Activated CD4-positive, alpha-beta T cell treated with anti-CD3 and anti-CD28 coated beads, Interleukin-2, amount 50 U/mL, for 48 hours (primary cell): ENCODE measurements at places on chromosomes 7 and 10.

DNA sequence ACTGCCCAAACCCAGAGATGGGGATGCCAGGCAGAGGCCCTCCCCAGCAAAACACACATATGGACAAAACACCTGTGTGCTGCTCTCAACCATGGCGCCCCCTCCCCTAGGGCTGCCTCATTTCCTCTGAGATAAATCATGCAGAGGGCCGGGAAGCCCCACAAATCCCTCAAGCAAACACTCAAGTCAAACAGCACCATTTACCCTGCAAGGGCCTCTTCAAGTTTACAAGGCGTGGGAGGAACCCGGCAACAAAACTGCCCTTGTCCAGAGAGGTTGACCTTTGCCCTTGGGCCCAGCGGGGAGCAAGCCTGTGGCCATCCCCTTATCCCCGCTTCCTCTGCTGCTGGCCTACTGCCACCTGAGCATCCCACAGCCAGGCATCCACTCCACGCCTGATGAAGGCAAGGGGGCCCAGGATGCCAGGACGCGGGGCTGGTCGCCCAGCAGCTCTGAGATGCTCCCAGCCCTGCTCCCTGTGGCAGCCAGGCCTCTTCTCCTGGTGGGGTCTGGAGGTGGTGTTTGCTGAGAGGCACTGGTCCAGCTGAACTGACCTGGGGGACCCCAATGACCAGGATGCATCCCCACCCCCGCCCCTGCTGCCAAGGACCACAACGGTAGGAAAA is 77.4 kb downstream of the DLG5 start:
- no peak for DNase-seq

GRCh38 chr10:32577448-32577847 is 131.5 kb downstream of the CCDC7 start:
- DNase-seq, result no peak

DNA sequence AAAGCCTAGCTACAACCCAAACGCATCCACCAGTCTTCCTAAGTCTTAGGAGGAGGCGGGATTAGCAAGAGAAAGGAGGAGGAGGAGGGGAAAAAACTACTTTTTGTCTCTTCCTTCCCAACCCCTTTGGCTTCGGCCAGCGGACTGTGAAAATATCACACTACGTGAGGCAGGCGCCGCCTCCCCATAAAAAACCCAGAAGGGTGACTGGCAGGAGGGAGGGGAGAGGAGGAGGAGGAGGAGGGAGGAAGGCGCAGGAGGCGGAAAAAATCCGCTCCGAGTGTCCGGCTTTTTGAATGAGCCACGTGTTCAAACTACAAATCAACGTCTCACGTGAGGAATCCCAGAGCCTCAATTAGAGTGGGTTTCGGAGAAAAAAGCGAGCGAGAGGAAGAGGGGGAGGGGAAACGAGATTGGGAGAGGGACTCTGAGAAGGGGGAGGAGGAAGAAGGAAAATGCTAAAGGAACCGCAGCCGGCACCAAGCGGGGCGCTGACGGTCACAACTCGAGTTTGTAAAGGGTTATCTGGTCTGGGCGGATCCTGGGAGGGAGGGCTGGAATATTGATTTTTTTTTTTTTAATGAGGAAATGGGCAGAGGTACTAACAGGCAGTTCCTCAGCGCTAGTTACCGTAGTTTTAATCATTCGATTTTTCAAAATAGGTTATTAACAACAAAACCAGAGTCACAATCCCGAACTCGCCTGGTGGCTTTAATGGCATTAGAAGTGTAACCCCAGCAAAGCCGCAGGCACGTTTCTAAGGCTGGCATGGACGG is at the start of gene IGF2BP3:
TSS of gene IGF2BP3 (minus strand) at position 162 of the 776 bp plus-strand sequence. CDS start 381 bp downstream, outside the sequence.
- DNase-seq, result peak; percentile 47

DNA sequence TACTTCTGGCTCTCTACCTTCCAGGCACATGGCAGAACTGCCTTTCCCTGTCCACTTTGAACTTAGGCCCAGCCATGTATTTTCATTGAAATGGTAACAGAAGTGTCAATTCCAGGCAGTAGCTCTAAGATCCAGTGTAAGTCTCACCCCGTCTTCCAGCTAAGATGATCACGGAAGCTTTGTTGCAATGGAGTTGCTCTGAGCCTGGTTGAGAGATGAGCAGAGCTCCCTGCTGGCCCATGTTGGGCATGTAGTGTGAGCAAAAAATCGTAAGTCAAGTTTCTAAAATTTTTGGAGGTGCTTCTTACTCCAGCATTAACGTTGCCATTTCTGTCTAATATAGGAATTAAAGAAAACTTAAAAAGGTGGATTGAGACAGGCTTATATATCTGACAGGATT is 274.4 kb downstream of the IPMK start:
- DNase-seq, result no peak

- DNase-seq, result no peak
Observed at GRCh38 chr7:46955531-46955930, 626.4 kb downstream of the TNS3 start.

DNA sequence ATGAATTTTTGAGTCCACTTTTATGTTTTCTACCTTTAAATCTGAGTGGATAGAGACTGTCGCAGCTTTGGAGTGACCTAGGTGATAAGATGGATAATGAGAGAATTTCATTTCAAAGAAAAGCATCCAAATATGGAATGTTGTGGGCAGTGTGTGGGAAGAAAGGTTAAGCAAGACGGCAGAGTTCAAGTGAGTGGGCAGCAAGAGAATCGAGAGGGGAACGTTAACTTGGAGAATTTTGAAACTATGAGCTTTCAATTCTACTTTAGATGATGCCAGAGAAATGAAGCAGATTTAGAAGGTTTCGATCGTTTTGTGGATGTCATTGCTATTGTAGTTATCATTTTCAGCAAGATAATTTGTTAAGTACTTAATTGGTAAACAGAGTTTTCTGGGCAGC is 73.0 kb downstream of the XRCC2 start:
- no peak for DNase-seq

DNA sequence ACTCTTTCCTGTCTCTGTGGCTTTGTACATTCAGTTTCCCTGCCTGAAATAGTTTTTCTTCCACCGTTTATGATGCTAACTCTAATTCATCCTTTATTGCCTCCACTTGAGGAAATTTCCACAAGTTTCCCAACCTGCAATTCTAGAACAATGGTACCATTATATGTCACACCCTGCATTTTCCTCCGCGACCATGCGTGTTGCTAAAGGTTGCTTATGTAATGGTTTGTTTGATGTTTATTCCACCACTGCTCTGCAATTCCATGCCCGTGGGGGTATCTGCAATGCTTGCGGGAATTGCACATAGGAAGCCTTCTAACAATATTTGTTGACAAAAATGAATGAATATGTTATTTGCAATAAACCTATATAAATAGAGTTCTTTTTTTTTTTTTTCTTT is 69.5 kb upstream of the ST8SIA6 start:
- DNase-seq, result no peak

DNA sequence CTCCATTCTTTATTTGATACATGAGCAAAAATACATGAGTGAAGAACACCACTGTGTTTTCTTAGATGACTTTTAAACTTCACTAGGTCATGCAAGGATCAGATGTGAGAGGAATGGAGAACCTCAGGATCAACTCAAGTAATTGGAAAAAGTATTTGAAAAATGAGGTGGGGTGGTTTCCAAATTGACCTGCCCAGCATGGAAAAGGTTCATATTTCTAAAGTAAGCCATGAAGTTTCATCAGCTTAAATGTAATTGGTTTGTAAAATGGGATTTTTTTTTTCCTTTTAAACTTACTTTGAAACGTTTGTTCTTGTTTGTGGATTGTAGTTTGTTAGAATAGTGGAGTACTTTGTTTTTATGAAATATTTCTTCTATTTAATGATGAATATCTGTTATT is 134.8 kb downstream of the MLLT10 start:
- no peak for DNase-seq

DNA sequence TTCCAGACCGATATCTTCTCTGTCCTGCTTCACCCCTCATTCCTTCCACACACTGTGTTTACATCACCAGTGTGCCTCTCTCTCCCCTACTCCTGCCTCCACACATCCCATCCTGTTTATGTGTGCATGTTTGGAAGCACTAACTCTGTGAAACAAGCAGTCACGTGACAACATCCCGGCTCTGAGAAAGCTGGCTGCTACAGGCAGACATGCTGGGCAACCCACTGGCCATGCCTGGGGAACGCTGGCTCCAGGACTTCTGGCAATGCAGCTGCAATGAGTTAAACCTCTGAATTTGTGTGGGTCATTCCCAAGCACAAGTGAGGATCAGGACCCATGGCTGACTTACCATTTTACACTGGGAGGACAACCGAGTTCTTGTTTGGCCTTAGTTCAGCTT is 74.0 kb downstream of the WNT2 start:
- DNase-seq, result no peak

- DNase-seq, result no peak
Observed at GRCh38 chr7:97771576-97771975, 39.7 kb downstream of the TAC1 start.

- peak; percentile 61 for DNase-seq
Observed at GRCh38 chr10:101354328-101355071, 535 bp downstream of the BTRC start.

DNA sequence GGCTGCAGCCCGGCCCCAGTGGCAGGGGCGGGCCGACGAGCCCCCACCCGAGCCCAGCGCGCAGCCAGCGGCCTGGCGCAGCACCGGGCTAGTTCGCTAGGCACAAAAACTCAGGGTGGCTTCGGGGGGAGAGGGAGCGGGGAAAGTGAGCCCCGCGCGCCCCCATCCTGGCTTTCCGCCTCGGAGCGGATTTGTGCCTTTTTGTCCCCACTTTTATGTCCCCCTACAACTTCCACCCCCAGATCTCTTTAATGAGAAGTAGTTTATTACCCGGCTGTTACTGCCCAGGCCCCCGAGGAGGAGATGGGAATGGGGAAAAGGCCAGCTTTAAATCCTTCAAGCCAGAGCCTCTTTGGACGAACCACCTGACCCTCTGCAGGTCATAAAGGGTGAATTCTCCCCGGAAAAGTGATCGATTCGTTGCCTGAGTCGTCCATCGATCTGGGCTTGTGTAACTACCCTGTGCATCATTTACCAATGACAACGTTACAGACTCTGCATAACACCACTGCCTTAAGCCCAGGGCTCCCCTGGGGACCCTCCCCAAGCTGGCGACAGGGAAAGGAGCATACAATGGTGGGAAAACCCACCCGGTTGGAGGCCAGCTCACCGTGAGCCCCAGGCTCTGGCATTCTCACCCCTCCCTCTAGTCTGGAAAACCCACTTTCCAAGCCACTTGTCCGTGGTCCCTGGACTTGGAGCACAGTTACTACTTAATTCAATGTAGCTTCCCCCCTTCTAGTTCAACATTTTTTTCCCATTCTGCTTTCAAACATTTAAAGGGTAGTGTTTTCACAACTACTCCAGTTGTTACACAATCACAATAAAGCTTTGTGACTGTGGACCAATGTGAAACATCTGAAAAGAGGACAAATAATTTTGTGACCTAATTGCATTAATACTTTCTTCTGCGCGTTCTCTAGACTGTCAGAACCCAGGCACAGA is 748 bp upstream of the SH3PXD2A start:
- no peak for DNase-seq

GRCh38 chr7:131056007-131056406 is 271.7 kb upstream of the MKLN1 start:
- DNase-seq, result no peak

DNA sequence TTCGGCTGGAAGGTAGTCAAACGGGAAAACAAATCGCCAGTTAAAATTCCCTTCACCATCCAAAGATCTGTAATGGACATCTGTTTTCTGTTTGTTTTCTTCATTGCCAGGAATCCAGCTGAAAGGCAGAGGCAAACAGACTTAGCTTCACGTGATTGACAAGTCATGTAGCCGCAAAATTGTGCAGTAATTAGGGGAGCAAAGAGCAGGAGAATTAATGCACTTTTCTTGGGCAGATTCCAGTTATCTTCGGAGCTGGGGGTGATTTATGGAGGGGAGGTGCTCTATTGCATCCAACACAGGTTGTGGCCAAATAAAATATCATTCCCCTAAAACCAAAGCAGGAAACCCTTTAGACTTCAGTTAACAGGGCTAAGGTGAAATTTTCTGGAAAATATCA is 162.2 kb downstream of the MYOF start:
- DNase-seq, result no peak

DNA sequence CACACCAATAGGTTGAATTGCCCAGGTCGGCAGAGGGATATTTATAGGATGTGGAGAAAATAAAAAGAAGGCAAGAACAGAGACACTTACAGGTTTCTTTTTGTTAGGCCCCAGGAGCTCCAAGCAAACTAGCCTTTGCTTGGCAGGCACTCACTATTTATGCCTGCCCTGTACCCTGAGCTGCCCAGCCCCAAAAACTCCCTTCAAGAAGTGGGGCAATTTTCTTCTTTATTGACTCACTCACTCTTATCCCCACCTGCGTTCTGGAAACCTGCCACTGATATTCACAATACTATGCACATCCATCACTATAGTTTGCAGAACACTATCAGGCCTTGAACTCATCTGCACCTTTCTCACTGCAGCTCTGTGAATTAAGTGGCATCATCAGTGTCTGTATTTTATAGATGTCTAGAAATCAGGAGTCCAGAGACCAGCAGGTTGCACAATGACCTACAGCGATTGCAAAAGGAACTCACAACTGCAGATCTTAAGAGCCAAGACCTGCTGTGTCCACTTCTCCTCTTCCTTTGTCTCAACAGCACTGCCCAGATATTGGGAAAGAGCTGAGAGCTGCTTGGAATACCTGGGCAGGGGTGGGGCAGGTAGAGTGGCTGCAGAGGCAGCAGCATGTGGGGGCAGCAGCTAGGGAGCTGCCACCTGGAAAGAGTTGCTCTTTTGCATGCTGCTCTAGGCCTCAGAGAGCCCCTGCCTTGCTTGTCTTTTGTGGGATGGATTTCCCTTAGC is at the start of gene SFTPD:
TSS of gene SFTPD (minus strand) at position 130 of the 747 bp plus-strand sequence. CDS start 2,446 bp downstream, outside the sequence.
- no peak for DNase-seq

- no peak for DNase-seq
Observed at GRCh38 chr10:127150136-127150535, 46.3 kb downstream of the INSYN2A start.

DNA sequence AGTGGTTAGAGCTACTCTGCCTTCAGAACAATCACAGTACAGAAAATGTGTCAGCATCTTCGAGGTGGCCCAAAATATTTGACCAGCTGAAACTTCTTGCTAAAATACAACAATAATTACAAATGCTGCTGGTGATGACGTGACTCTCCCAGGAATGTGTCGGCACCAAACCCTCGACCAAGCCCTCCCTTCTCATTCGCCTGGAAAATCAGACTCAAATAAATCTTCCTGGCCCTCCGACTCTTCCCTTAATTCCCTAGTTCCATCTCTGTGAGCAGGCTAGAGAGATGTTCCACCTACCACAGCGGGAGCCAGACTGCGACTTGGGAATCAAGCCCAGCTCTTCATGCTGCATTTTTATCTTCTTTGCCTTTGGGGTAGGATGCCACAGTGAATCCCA is 4.1 kb downstream of the PRSS2 start:
- DNase-seq, result no peak

GRCh38 chr10:71614946-71615345 is 104.6 kb downstream of the C10orf105 start:
- DNase-seq, result no peak

GRCh38 chr7:47313564-47313963 is 268.3 kb downstream of the TNS3 start:
- no peak for DNase-seq

- DNase-seq, result no peak
Observed at GRCh38 chr10:95485056-95485844, 75.9 kb downstream of the SORBS1 start.

DNA sequence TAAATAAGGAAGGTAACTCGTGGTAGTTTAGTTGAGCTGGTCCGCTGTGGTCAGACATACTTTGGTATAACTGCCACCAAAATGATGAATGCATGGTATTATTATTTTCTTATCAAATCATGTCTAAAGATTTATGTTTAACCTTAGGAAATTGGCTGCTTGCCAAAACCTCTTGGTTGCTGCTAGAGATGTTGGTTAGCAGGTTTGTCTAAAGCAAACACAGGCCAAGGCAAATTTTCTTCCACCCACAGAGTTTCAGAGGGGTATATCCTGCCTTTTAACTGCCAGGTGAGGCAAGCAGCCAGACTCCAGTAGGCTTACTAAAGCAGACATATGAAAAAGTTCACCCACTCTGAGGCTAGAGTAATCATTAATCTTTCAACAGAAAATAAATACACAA is 101.4 kb downstream of the SEMA3E start:
- DNase-seq, result no peak
